NB4 (cell line): ENCODE measurements at places on chromosomes 6 and 20.

DNA sequence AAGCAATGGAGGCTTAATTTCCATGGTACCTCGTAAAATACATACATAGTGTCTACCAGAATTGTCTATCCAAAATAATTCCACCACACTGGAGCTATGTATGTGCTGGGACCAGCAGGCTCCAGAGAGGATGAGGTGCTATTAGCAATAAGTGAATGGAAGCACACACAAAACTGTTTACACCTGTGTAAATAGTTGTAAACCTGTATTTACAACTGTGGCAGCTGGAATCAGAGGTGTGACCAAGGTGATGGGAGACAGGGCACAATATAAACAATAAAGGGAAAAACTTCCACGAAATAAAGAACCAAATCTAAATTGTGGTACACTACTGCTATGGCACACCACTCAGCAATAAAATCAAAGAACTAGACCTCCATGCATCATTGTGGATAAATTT, 14.4 kb downstream of the RARS2 start:
- DNase-seq = no peak

DNA sequence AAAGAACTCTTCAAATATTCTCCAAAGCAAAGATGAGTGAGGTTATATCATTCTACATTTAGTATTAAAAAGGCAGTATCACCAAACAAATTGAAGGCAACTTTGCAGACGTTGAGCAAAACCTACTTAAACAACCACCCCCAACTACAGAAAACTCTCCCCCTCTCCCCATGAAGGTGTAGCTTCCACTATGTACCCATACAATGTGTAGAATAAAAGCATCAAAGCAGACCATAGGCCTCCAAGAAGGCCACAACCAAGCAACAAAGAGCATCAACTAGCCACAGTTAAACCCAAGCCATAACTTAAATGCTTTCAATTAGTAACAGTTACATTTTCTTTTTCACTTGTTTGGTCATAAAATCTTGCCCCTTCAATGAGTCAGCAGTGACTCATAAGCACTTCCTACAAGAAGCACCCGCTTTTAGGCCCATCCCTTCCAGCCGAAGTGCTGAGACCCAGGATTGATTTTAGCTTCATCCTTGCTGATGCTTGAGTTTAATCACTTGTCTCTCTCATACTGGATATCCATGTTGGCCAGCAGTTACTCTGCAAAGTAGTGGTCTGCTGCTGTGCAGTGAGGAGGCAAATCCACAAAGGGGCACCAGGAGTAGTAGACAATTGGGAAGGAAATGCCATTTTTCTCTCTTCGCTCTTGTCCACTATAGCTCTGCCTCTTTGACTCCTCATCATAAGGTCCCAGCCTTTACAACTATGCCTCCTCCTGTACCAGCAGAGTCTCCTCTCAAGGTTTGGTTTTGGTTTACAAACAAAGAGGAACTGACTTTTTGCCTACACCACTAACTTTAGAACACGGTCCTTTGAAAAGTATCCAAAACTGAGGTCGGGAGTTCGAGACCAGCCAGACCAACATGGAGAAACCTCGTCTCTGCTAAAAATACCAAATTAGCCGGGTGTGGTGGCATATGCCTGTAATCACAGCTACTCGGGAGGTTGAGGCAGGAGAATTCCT, 8.4 kb upstream of the NUP153 start:
- DNase-seq = peak; percentile 90

DNA sequence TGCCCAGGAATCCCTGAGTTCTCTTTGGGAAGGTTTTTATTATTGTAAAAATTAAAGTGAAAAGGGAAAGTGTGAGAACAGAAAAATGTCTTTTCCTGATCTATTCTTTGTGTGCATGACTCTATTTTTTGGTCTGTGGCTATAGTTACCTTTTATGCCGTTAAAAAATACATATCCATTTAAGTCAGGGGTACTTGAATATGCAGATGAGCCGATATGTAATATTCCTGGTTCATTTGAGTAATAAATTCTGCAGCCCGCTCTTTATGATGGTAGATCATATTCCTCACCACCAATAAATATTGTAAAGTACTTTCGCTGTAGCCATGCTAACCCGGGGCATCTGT, 503 bp upstream of the MYT1 start:
- DNase-seq = no peak

- DNase-seq = no peak
Observed at GRCh38 chr6:131955876-131956275, 4.7 kb upstream of the CCN2 start.

- DNase-seq = no peak
Observed at GRCh38 chr6:75128878-75129570, 76.8 kb downstream of the COL12A1 start.

DNA sequence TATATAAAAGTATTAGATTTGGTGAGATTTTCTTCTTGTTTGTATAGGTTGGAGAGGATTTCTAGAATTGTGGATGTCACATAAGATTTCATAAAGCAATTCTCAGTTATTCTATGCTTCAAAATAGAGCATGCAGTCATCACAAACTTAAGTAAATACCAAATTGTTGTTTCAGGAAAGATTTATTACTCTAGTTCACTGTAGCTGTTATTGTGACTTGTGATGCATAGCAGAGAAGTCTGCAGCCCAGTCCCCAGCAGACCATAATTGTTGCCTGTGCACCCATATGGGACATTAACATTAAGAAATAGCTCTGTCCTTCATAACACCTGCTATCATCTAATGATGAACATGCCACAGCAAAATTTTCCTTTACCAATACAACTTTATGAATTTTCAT, 228.0 kb upstream of the FAM83B start:
- DNase-seq = no peak

- peak; percentile 87 for DNase-seq
Observed at GRCh38 chr20:63903796-63904561, 9.1 kb downstream of the DNAJC5 start.
